Testis (tissue), 5 donors: ENCODE measurements at places on chromosomes 3 and 15.

- no peak overlapping the region for H3K27ac ChIP-seq
- no peak overlapping the region for H3K4me3 ChIP-seq
- H3K27me3 ChIP-seq: no peaks in the 10 kb centered on the region
- no peaks in the 10 kb centered on the region for H3K4me1 ChIP-seq
Measured at GRCh38 chr3:66472313-66473134, 28.3 kb downstream of the LRIG1 start.

- H3K4me1 ChIP-seq: no peaks in the 10 kb centered on the region
- H3K4me3 ChIP-seq: no peak overlapping the region
- no peak for DNase-seq
Measured at GRCh38 chr3:32336113-32336498, 55.5 kb upstream of the CMTM7 start.

GRCh38 chr3:194315965-194316361 is 35.2 kb downstream of the CPN2 start:
- no peak for DNase-seq
- no peaks in the 10 kb centered on the region for H3K36me3 ChIP-seq
- peaks cover 28% of the 10 kb centered on the region for H3K4me1 ChIP-seq
- peak overlapping the region; percentile 47 for H3K4me3 ChIP-seq
- no peaks in the 10 kb centered on the region for H3K27me3 ChIP-seq

DNA sequence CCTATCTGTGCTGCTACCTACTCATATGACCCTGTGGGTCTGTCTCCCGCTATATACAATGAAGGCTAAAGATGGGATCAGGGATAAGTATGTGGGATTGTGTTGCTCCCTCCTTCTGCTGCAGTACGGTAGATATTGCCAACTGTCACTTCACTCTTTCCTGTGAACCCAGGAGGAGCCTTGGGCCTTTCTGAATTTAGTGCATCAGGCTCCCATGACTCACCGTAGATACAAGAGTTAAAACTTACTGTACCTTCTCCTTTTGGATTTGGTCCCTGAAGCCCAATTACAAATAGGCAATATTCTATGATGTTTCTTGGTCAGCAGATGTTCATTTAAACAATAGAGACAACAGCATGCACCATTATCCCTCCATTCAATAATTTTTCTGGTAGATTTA is 27.4 kb downstream of the MITF start:
- H3K4me3 ChIP-seq: no peak overlapping the region
- H3K27ac ChIP-seq: no peak overlapping the region
- no peaks in the 10 kb centered on the region for H3K4me1 ChIP-seq
- DNase-seq: no peak

DNA sequence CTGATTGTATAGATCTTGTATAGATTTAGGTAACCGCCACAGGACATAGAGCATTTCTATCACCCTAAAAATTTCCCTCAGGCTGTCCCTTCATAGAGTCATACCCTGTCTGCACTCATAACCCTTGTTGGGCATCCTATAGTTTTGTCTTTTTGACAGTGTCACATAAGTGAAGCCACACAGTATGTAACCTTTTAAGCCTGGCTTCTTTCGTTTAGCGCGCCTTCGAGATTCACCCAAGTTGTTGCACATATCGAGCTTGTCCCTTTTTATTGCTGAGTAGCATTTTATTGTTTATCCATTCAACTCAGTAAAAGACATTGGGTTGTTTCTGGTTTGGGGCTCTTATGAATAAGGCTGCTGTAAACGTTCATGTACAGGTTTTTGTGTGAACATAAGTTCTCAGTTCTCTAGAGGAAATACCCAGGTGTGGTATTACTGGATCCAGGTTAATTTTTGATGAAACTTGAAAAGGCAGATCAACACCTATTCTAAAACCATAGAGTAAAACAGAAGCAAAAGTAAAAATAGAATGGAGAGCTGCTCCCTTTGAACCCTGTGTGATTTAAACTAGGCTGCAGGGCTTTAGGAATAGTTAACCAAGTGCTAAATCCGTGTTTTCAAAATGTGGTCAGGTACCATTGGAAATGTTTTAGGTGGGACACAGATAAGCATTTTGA is 49.5 kb downstream of the CD86 start:
- no peak overlapping the region for H3K4me3 ChIP-seq
- no peak for DNase-seq
- no peak overlapping the region for H3K27ac ChIP-seq
- no peaks in the 10 kb centered on the region for H3K27me3 ChIP-seq
- no peaks in the 10 kb centered on the region for H3K36me3 ChIP-seq

DNA sequence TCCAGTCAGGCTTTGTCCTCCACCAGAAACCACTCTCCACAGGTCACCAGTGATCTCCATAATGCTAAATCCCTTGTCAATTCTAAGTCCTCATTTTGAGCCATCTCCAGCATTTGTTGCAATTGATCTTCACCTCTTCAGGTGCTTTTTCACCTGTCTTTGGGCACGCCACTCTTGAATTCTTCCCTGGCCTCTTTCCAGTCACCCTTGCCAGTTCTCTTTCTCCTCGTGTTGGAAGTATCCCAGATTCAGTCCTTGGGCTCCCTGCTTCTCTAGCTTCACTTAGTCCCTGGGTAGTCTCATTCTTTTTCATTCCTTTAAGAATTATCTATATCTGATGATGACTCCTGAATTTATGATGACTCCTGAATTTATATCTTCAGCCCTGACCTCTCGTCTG is 37.5 kb downstream of the MAPK6 start:
- H3K27ac ChIP-seq: no peak overlapping the region
- no peak for DNase-seq
- no peak overlapping the region for H3K4me3 ChIP-seq

- no peak for DNase-seq
- H3K36me3 ChIP-seq: no peaks in the 10 kb centered on the region
- no peak overlapping the region for H3K4me3 ChIP-seq
- no peaks in the 10 kb centered on the region for H3K27me3 ChIP-seq
- H3K27ac ChIP-seq: peak overlapping the region; percentile 25
Measured at GRCh38 chr3:127732303-127732702, 59.6 kb downstream of the ABTB1 start.

GRCh38 chr3:126117786-126118185 is 33.9 kb upstream of the SLC41A3 start:
- no peaks in the 10 kb centered on the region for H3K4me1 ChIP-seq
- H3K4me3 ChIP-seq: no peak overlapping the region
- no peak for DNase-seq
- H3K27ac ChIP-seq: no peak overlapping the region
- no peaks in the 10 kb centered on the region for H3K36me3 ChIP-seq

- H3K4me1 ChIP-seq: peaks cover 17% of the 10 kb centered on the region
- no peaks in the 10 kb centered on the region for H3K36me3 ChIP-seq
- no peak overlapping the region for H3K27ac ChIP-seq
- H3K4me3 ChIP-seq: no peak overlapping the region
Measured at GRCh38 chr15:66389859-66390381, 3.2 kb downstream of the MAP2K1 start.

DNA sequence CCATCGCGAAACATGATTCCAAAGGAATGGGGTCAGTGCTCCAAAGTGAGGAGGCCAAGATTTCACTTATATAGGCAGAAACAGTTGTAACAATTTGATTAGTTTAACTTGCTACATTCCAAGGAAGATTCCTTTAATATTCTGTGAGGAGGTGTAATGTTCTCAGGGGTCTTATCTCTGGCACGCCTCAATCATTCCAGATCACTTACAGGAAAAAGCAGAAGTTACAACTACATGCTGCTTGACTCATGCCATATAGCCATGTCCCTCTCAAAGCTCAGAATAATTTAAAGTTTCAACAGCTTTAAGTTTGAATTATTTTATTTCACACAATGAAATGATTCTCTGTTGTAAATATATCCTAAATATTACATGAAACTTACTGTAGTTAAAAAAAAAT is 3.5 kb upstream of the FYTTD1 start:
- no peak overlapping the region for H3K4me3 ChIP-seq
- H3K27me3 ChIP-seq: no peaks in the 10 kb centered on the region
- H3K27ac ChIP-seq: peak overlapping the region; percentile 6

GRCh38 chr3:123053107-123053506 is 13.7 kb upstream of the PDIA5 start:
- DNase-seq: no peak
- no peak overlapping the region for H3K27ac ChIP-seq
- H3K4me1 ChIP-seq: peaks cover 2% of the 10 kb centered on the region

DNA sequence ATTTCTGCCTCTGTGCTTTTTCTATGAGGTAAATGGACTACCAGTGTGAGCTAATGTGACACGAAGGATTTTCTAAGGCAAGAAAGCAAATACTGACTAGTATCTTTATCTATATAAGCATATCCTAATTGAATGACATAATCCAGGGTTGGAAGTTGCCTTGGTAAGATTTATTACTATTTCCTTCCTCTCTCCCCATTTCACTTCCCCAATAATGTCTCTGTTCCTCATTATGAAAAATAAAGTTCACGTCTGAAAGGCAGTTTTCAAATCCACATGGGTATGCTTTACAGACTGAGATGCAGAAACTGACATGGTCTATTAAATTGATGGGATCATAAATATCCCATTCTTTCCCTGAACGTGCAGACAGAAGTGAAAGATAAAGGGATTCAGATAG is 86.0 kb downstream of the DTWD1 start:
- no peak overlapping the region for H3K4me3 ChIP-seq
- no peak for DNase-seq
- no peaks in the 10 kb centered on the region for H3K4me1 ChIP-seq

DNA sequence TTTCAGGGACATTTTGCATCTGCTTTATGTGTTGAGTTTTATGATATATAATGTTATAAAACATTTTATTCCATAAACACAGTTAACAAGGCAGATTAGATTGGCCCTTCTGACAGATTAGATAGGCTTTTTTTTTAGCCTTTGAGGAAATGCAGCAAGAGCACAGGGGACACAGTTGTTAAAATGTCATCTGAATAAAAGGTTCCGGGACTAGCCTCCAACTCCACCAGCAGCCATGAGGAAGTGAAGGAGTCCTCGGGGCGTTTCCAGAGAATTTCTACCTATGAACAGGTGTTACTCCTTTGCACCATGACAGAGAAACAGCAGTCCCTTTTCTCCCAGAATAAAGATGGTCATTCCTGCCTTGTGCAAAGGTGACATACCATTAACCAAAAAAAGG is 167.8 kb upstream of the KBTBD8 start:
- H3K4me3 ChIP-seq: no peak overlapping the region
- H3K4me1 ChIP-seq: no peaks in the 10 kb centered on the region
- H3K27me3 ChIP-seq: no peaks in the 10 kb centered on the region
- DNase-seq: no peak

DNA sequence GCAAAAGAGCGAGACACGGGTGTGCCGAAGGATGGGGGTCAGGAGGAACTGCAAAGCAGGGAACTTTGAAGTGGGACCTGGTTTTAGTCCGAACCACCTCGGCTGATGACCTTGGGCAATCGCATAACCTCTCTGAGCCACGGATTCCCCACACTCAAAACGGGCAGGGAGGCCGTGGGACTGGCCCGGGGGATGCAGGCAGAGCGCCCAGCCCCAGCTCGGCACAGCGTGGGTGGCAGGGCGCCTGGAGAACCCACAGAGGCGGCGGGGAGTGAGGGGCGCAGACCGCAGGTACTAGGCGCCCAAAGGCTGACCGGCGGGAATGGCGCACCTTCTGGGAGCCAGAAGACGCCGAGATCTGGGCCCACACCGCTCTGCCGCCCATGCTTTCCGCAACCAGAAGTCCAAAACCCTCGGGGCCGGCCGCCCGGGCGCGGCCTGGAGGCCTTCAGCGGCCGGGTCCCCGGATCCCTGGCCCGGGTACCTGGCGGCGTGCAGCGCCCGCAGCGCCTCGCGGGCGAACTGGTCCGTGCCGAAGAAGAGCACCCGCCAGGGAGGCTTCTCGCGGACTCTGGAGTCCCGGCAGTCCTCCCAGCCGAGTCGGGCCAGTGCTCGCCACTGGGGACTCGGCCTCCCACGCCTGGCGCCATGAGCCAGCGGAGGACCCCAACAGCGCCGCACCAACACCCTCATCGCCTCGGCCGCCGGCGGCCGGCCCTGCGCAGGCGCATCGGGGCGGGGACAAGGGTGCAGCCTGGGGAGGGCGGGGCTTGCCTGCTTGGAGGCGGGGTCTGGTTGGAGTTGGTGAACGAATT is at the start of gene MTFMT:
Gene MTFMT, minus strand, starts transcription at position 719 of the 815 bp plus-strand sequence. Its CDS starts 26 bp downstream, at position 693.
- H3K27ac ChIP-seq: peak within 1 kb of the TSS; percentile 6
- H3K4me1 ChIP-seq: peaks cover 4% of the 10 kb centered on the region
- H3K4me3 ChIP-seq: peak within 1 kb of the TSS; percentile 90
- no peaks in the 10 kb centered on the region for H3K36me3 ChIP-seq
